ENCODE measurements at places on chromosomes 6 and 20.

DNA sequence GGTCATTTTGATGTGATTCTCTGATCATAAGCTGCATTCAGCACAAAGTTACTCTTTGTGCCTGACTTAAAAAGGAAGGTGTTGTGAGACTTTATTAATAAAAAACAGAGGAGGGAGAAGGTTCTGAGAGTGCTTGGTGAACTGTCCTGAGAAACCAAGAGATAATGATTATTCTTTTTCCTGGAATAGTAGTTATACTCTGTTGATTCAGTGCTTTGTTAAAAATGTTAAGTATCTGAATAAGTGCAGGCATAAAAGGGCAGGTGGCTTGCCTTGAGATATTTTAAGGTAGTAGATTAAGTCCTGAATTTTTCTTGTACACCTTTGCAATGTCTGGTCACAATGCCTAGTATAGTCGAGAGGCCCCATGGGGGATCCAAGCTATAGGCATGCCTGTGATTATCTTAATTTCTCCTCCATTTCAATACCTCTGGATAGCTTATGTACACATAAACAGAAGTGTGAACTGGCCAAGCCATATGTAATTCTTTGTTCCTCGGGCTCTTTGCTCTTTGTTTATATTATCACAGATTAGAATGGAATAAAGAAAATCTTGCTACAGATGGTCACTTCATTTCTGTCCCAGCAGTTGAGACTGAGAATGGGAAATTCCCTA lies 50.0 kb downstream of the SOBP start:
- DNase-seq: no peak

DNA sequence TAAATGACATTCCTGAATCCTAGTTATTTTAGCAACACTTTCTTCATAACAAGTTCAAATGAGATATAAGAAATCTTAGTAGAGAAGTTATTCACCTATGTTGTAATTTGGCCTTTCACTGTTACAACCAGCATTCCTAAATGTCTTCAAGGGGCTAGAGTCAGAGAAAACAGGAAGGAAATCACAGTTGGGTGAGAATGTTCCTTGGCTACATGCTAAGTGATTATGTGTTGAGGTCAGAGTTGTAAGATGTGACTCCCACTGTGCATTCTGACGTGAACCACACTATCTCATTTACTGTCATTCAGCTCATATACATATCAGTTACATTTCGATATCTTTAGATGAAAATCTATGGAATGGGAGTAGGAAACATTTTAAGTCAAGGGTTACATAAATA lies 51.0 kb upstream of the MLIP start:
- DNase-seq: no peak

- DNase-seq: no peak
Measured at GRCh38 chr6:151069641-151070040, 170.1 kb upstream of the AKAP12 start.

GRCh38 chr6:159376516-159377158 lies 207.4 kb downstream of the FNDC1 start:
- DNase-seq: no peak

GRCh38 chr6:45786355-45786781 lies 229.3 kb downstream of the CLIC5 start:
- no peak for DNase-seq

GRCh38 chr6:11050731-11051130 lies 6.6 kb upstream of the ELOVL2 start:
- DNase-seq: no peak

DNA sequence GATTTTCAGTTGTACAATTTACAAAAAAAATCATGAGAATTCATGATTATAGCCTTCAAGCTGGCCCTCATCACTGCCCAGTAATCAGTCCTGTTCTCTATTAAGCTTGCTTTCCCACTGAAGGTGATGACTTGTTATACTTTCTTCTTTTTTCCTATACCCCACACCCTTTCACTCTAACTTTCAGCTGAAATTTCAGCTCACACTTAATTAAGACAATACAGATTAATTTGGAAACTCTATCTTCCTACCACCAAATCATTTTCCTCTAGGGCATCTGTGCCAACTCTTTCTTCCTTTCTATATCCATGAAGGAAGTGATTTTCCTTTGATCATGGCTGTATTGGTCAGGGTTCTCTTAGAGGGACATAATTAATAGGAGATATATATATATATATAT lies 449.9 kb downstream of the CD109 start:
- no peak for DNase-seq

GRCh38 chr6:156988276-156989158 lies 211.3 kb downstream of the ARID1B start:
- DNase-seq: no peak

DNA sequence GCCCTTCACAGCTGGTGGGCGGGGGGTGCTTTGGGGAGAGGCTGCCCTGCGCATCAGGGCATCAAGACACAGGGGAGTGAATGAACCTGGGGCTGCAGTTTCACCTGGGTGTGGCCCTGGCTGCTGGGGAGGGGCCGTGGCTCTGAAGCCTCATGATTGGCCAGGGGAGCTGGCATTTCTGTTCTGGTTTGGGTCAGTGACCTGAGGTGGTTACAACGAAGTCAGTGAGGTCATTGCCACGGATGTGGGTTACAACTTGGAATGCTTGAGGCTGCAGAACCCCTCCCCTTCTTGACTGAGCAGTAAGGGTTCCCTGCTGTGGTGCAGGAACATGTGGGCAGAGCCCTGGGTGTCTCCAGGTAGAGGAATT lies 3.0 kb downstream of the TCEA2 start:
- DNase-seq: no peak

GRCh38 chr6:63739094-63739687 lies 103.6 kb downstream of the PHF3 start:
- no peak for DNase-seq

Data from left ventricle myocardium superior (tissue), 1 donor.